ENCODE measurements at places on chromosomes 7 and 10. TPM values are rescaled to one million over a fixed set of nuclear protein-coding genes. Genes with fewer than 3 reads are reported as not detected.
A peak's percentile ranks its signal among the peaks of the same experiment; 100 is the strongest.

The XRCC2 gene
- 16.6 TPM for total RNA-seq

The FLNC gene
- total RNA-seq: 0.16 TPM

The SPDYE5 gene
- total RNA-seq: not detected

The LEP gene
- not detected for total RNA-seq

The STAM gene
- 24.5 TPM for total RNA-seq

The INMT gene
- not detected for total RNA-seq

GRCh38 chr7:22477876-22478450 lies 22.0 kb downstream of the STEAP1B start:
- no peaks in the 10 kb centered on the region for H3K4me1 ChIP-seq
- H3K36me3 ChIP-seq: no peaks in the 10 kb centered on the region
- no peak overlapping the region for H3K4me3 ChIP-seq
- H3K27me3 ChIP-seq: no peaks in the 10 kb centered on the region
- no peak for DNase-seq
- H3K27ac ChIP-seq: no peak overlapping the region

GRCh38 chr7:45592230-45592991 lies 18.2 kb downstream of the ADCY1 start:
- H3K4me1 ChIP-seq: no peaks in the 10 kb centered on the region
- no peak for DNase-seq
- H3K4me3 ChIP-seq: no peak overlapping the region
- no peak overlapping the region for H3K27ac ChIP-seq

GRCh38 chr10:30581779-30582380 lies 47.7 kb downstream of the LYZL2 start:
- peaks cover 4% of the 10 kb centered on the region for H3K4me1 ChIP-seq
- DNase-seq: peak; percentile 37
- no peak overlapping the region for H3K27ac ChIP-seq
- H3K36me3 ChIP-seq: no peaks in the 10 kb centered on the region
- H3K4me3 ChIP-seq: no peak overlapping the region

GRCh38 chr7:85573346-85573745 lies 386.5 kb upstream of the SEMA3D start:
- no peak for DNase-seq
- H3K36me3 ChIP-seq: no peaks in the 10 kb centered on the region
- H3K4me3 ChIP-seq: no peak overlapping the region
- no peak overlapping the region for H3K27ac ChIP-seq

DNA sequence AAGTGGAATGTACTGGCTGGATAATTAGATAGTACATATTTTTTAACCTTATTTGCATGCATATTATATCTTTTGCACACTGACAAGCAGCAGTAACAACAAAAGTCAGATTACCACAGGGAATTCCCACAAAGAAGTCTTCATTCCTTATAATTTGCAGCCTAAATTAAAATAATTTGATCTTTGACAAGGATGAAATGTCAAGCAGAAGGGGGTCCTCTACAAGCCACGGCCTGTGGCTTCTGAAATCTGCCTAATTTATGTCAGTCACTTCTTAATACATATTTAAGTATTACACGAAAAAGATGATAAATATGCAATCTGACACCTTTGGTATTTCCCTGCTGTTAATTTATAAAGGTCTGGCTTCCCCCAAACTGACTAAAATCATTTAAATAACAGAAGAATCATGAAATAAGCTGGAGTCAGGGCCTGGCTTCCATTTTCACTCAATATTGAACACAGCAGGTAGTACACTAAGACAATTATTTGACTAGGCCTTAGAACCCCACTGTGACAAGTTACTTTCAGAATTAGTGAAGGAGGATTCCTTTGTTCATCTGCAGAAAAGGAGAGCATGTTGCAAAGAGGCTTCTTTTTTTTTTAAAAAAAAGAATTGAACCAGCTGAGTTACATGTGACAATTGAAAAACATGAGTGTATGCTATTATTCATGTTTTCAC lies 351.1 kb upstream of the ETV1 start:
- H3K36me3 ChIP-seq: no peaks in the 10 kb centered on the region
- no peak for DNase-seq
- H3K4me3 ChIP-seq: no peak overlapping the region
- H3K4me1 ChIP-seq: no peaks in the 10 kb centered on the region

DNA sequence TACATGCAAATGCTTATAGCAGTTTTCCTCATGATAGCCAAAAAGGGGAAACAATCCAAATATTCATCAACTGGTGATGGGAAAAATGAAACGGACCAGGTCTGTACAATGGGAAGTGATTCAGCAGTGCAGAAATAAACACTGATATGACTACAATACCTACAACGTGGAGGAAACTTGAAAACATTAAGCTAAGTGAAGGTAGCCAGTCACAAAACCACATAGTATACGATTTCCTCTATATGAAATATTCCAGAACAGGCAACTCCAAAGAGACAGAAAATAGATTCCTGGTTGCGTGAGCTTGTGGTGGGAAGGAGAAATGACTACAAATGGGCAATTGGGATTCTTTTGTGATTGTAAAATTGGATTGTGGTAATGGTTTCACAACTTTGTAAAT lies 263.1 kb upstream of the PITRM1 start:
- DNase-seq: no peak
- H3K4me1 ChIP-seq: no peaks in the 10 kb centered on the region
- peaks cover 3% of the 10 kb centered on the region for H3K27me3 ChIP-seq

DNA sequence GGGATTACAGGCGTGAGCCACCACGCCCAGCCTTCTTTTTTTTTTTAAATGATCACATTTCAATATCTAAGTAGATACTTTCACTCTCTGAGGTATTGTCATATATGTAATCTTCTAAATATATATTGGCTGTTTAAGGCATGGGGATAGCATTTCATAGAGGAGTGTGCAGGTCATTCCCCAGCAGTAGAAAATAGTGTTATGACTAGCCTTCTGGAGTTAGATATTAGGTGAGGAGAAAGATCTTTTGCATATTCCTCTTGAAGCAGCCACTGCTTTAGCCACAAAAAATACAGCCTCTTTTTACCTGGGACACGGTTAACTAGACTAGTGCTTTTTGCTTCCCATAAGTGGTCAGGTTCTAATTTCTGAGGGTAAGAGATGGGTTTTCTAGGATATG lies 28.9 kb downstream of the ADD3 start:
- peaks cover 84% of the 10 kb centered on the region for H3K4me1 ChIP-seq
- no peaks in the 10 kb centered on the region for H3K27me3 ChIP-seq
- H3K27ac ChIP-seq: peak overlapping the region; percentile 68

- H3K4me1 ChIP-seq: no peaks in the 10 kb centered on the region
- H3K27ac ChIP-seq: no peak overlapping the region
- no peaks in the 10 kb centered on the region for H3K36me3 ChIP-seq
- H3K4me3 ChIP-seq: no peak overlapping the region
Observed at GRCh38 chr10:43192884-43193283, 54.6 kb downstream of the CSGALNACT2 start.

DNA sequence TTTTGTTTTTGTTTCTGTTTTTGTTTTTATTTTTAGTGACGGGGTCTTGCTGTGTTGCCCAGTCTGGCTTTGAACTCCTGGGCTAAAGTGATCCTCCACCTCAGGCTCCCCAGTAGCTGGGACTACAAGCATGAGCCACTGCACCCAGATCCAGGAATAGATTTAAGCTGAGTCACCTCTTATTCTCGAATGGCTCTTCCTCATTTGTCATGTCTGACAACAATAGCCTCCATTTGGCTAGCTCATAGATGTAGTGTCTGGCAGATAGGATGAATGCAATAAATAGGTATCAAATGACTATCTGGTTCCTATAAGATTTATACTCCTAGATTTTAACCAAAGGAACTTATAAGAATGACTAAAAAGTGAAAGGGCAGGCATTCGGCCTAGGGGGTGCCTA lies 172.9 kb downstream of the TMEM26 start:
- no peak overlapping the region for H3K4me3 ChIP-seq
- H3K27me3 ChIP-seq: no peaks in the 10 kb centered on the region
- no peak for DNase-seq
- H3K27ac ChIP-seq: no peak overlapping the region
- peaks cover 4% of the 10 kb centered on the region for H3K4me1 ChIP-seq
- no peaks in the 10 kb centered on the region for H3K36me3 ChIP-seq

DNA sequence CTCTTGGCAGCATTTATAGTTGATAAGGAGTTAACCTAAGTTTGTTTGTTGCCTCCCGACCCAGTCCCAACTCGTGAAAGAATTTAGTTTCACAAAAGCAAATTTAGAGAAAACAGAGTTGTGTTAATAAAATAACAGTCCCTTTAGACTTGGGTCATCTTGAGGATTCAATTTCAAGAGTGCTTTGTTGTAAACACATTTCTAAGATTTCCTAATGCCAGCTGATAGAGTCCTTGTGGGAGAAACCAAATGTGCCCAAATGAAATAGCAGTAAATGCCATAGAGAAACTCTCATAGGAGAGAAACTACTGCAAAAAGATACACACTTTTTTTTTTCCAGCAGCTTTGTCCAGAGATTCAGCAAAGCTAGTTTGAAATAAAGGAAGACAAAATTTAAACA lies 211.3 kb upstream of the BMPER start:
- H3K27me3 ChIP-seq: no peaks in the 10 kb centered on the region
- no peak overlapping the region for H3K27ac ChIP-seq
- no peak for DNase-seq
- H3K4me1 ChIP-seq: no peaks in the 10 kb centered on the region

DNA sequence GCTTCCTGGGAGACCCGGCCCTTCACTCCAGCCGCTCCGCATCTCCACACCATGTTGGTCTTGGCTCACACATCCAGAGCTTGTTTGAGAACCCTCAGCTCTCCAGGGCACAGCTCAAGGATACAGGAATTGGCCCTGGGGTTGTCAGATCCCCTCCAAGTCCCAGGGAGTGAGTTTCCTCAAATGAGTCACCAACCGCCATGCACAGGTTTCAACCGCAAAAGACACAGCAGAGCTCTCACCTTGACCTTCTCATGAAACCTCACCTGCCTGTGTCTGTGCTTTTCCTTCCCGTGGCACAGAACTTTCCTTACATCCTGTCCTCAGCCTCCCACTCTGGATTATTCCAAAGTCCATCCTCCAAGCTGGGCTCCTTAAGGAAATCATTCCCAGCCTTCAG lies 20.6 kb downstream of the AZGP1 start:
- peaks cover 8% of the 10 kb centered on the region for H3K4me1 ChIP-seq
- DNase-seq: no peak
- no peak overlapping the region for H3K4me3 ChIP-seq
- H3K27me3 ChIP-seq: peaks cover 13% of the 10 kb centered on the region
- no peaks in the 10 kb centered on the region for H3K36me3 ChIP-seq

DNA sequence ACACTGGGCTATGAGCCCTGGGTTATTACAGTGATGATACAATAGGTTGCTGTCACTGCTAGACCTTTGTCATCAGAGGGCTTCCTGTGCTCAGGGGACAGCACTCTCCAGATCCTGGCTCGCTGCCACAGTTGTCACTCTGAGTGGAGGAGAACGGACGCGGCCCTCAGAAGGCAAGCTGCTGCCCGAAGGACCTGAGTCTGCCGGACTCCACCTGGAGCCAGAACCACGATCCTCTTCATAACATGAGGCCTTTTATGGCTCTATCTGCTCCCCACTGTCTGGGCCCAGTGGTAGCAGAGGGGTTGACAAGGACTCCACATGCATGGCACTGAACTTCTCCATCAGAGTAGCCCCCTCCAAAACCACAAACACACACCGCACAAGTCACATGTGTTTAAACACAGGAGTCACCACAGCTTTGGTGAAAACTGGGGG lies 94.7 kb upstream of the EFCAB10 start:
- H3K4me3 ChIP-seq: peak overlapping the region; percentile 45
- peaks cover 72% of the 10 kb centered on the region for H3K4me1 ChIP-seq
- DNase-seq: peak; percentile 84
- no peaks in the 10 kb centered on the region for H3K36me3 ChIP-seq
- peak overlapping the region; percentile 82 for H3K27ac ChIP-seq

- no peak for DNase-seq
- no peaks in the 10 kb centered on the region for H3K27me3 ChIP-seq
- H3K36me3 ChIP-seq: no peaks in the 10 kb centered on the region
- no peak overlapping the region for H3K4me3 ChIP-seq
- no peak overlapping the region for H3K27ac ChIP-seq
- no peaks in the 10 kb centered on the region for H3K4me1 ChIP-seq
Observed at GRCh38 chr10:127150136-127150535, 46.3 kb downstream of the INSYN2A start.

GRCh38 chr7:114364151-114364550 lies 50.5 kb upstream of the FOXP2 start:
- DNase-seq: no peak
- no peaks in the 10 kb centered on the region for H3K4me1 ChIP-seq
- no peak overlapping the region for H3K4me3 ChIP-seq

DNA sequence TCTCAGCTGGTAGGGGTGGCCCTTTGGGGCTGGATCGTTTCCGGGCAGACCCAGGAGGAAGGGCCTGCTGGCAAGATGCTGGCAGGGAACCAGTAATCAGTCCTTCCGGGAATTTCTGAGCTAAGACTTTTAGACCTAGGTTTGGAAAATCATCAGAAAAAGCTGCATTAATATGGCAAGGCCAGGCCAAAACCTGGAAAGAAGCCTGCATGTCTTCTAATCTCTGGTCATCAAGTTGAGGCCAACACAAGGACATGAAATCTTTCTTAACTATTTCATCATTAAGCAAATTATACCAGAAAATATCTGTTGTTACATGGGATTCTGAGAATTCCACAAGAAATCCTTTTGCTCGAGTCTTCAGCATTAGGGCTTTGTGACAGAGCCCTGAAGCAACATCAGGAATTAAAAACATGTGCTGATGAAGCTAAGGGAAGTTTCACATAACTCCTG lies 19.9 kb downstream of the CPA1 start:
- peaks cover 38% of the 10 kb centered on the region for H3K36me3 ChIP-seq
- no peak overlapping the region for H3K27ac ChIP-seq
- no peak for DNase-seq

GRCh38 chr7:128835231-128835751 lies 5.1 kb downstream of the FLNC start:
- H3K4me1 ChIP-seq: peaks cover 11% of the 10 kb centered on the region
- no peak for DNase-seq
- H3K4me3 ChIP-seq: no peak overlapping the region

DNA sequence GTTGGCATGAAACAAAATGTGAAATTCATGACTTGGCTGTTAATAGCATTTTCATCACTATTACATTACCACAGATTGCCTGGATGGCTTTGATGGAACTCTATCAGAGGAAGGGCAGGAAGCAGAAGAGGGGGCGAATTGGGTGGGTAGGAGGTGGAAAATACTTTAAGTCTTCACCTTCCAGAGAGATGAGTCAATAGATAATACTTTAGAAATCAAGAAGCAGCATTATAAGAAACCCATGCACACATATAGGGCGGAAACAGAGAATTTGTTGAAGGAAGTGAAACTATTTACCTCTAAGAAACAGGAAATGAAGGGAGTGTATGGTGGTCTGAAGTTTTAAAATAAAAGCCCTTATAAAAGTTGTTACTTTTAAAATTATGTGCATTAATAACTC lies 152.1 kb upstream of the TARP start:
- DNase-seq: peak; percentile 15
- H3K27ac ChIP-seq: peak overlapping the region; percentile 74
- H3K4me3 ChIP-seq: no peak overlapping the region
- H3K4me1 ChIP-seq: peaks cover 45% of the 10 kb centered on the region

DNA sequence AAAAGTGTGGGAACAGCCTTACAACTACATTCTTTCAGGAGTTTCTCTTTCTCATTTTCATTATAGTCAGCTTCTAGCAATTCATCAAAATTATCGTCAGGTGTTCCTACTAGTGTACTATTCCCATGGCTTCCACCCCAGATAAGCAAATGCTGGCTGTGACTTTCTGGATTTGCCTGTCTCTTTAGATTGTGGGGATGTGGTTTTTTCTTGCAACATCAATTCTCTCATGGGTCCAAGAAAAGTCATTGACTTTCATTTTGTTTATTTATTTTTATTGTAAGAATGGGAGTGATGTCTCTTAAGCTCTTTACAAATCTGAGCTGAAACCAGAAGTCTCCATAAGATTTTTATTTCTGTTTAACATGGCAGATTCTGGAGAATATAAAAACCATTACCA lies 349.7 kb upstream of the SEMA3C start:
- H3K36me3 ChIP-seq: no peaks in the 10 kb centered on the region
- no peak overlapping the region for H3K27ac ChIP-seq
- H3K4me3 ChIP-seq: no peak overlapping the region
- H3K27me3 ChIP-seq: no peaks in the 10 kb centered on the region
